ENCODE measurements at places on chromosomes 3 and 15.

DNA sequence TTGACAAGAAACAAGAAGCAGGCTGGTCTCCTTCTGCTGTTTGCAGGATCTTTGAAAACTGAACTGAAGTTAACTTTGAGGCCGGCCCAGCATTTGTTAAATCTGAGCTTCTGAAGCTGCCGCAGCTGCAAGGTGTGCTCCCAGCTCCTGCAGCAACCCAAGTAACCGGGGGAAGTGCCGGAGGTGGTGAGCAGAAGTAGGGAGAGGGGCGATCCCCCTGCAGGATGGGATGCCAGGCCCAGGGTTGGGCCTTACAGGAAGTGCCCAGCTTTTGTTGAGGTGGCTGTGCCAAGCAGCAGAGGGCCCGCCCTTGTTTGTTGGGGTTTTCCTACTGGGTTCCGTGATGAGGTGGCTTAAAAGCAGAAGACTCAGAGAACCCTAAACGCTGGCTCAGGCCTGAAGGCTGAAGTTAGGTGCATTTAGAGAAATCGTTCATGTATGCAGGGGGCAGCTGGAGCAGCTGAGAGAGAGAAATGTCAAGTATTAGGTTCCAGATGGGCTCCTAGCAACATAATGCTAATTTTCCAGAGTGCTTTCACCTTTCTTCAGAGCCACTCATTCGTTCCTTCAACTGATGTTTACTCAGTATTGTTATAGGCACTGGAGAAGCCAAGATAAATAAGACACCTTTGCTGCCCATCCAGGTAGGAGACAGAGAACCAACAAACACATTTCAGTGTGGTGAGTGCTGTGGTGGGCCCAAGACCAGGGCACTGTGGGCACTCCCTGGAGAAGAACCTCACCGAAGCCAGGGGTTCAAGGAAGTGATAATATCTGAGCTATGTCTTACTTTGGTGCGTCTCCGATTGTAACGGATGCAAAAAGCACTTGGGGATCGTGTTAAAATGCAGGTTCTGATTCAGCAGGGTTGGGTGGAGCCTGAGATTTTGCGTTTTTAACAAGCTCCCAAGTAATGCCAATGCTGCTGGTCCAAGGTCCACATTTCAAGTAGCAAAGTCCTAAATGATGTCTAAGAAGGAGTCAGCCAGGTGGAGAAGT lies 42.2 kb upstream of the PLCL2 start:
- no peak for DNase-seq

GRCh38 chr3:40309925-40310695 lies 603 bp downstream of the EIF1B start:
- DNase-seq, result no peak

GRCh38 chr15:38692789-38693062 lies 128.1 kb upstream of the RASGRP1 start:
- DNase-seq, result no peak

DNA sequence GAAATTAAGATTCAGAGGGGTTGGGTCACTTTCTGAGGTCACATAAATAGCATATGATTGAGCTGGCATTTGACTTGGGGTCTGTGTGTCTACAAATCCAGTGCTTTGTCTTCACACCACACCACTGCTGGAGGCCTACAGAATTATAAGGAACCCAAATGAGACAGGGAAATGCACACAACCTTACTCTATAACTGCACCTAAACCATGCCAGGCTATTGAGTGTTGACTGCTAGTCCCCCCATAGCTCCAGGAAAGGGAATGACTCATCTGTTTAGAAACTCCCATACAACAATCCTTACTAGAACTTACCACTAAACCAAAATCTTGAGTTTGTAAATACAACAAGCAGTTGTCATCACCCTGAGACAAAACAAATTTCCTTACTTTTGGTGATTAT lies 16.9 kb upstream of the TSC22D2 start:
- no peak for DNase-seq

All from HFF-Myc (cell line).